Naive B cell (primary cell): ENCODE measurements at places on chromosomes 16 and 17. TPM values are rescaled to one million over a fixed set of nuclear protein-coding genes. Genes with fewer than 3 reads are reported as not detected.

DNA sequence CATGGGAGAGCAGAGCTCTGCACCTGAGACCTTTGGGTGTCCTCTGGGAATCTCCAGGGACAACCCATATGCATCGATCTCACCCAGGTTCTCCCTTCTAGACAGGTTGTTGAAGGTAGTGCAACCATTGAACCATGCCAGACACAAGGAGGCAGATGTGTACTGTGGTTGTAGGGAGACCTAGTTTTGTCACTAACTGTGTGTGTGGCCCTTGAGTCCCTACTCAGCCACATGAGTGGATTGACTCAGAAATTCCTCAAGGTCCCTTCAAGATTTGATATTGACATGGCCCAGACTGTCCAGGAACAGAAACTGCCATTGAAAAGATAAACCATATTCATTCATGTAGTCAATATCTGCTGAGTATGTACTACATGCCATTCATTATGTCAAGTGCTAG lies 396.4 kb upstream of the CCL2 start:
- no peak overlapping the region for H3K4me3 ChIP-seq
- no peak overlapping the region for H3K27ac ChIP-seq
- DNase-seq, result no peak
- peaks cover 12% of the 10 kb centered on the region for H3K27me3 ChIP-seq
- H3K36me3 ChIP-seq, result no peaks in the 10 kb centered on the region

The CA4 gene
- polyA plus RNA-seq, result not detected

The MARVELD3 gene
- not detected for polyA plus RNA-seq

The HSD17B1 gene
- polyA plus RNA-seq, result 0.90 TPM

DNA sequence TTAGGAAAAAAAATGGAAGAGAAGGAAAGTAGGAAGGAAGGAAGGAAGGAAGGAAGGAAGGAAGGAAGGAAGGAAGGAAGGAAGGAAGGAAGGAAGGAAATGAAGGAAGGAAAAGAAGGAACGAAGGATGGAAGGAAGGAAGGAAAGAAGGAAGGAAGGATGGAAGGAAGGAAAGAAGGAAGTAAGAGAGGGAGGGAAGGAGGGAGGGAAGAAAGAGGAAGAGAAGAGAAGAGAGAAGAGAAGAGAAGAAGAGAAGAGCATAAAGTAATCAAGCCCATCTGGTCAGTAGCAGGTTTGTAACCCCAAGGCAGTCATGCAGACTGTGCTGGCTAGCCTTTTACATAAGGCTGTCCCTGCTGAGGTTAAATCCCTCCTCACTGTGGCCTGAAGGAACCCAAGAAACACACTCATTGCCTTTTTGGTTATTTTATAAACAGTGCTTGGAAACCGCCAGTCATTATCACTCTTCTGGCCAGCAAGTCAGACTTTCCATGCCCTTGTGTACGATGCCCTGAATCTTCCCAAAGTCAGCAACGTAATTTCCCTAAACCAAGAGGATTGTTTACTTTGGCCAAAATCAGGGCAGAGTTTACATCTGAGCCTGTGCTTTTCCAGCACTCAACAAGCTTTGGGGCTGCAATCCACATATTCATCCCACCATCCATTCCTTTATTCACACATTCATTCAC lies 409.6 kb upstream of the MAF start:
- no peaks in the 10 kb centered on the region for H3K4me1 ChIP-seq
- H3K27me3 ChIP-seq, result peaks cover 4% of the 10 kb centered on the region
- H3K27ac ChIP-seq, result no peak overlapping the region
- DNase-seq, result no peak

- H3K27ac ChIP-seq, result peak overlapping the region; percentile 63
- DNase-seq, result no peak
- H3K4me1 ChIP-seq, result peaks cover 59% of the 10 kb centered on the region
- H3K36me3 ChIP-seq, result peaks cover 19% of the 10 kb centered on the region
Measured at GRCh38 chr17:31310886-31311285, 3.0 kb downstream of the EVI2B start.

The SPNS2 gene
- polyA plus RNA-seq, result not detected

The TEKT1 gene
- polyA plus RNA-seq, result not detected
